GM20000 (cell line): ENCODE measurements at places on chromosomes 5 and 9.
A peak's percentile ranks its signal among the peaks of the same experiment; 100 is the strongest.

DNA sequence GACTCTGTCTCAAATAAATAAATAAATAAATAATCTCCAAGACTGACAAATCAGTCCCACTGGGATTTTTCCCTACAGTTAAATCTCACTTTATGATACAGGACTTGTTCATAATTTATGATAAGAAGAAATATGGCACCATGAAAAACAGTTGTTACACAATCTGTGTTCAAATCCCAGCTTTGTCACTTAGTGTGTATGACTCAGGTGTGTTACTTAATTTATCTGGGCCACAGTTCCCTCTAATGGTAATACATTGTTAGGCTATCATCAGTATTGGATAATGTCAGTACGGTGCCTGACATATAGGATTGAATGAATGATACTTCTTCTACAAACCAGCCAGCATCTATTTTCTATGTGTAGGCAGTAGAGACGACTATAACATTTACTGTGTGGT, 23.1 kb downstream of the SLC36A3 start:
- no peak for DNase-seq

- DNase-seq = no peak
These were observed 186.7 kb downstream of the KIAA0825 start for GRCh38 chr5:94431696-94432095.

DNA sequence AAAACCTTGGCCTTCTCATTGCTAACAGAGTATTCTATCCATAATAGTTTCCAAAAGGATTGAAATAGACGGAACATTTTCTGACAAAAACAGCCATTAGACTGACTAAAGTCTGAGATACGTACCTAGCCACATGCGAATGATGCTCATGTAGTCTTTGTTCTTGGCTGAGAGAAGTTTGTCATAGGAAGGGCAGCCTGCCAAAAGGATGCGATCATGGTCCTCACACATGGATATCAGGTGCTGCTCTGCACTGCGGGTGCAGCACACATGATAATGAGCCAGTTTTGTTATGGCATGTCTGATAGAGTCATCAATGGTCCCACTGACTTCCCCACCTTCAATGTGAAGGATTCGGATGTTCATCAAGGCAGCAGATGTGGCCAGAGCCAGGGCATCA, 12.3 kb downstream of the GNE start:
- no peak for DNase-seq

- no peak for DNase-seq
These were observed 726.1 kb downstream of the BRINP1 start for GRCh38 chr9:118643118-118643517.

- DNase-seq = no peak
These were observed 31.1 kb upstream of the MVB12B start for GRCh38 chr9:126295516-126295915.

- no peak for DNase-seq
These were observed 589.4 kb upstream of the FAM174A start for GRCh38 chr5:99945478-99946442.

GRCh38 chr9:100134731-100135130, 35.7 kb downstream of the INVS start:
- no peak for DNase-seq

GRCh38 chr5:34436761-34437501, 219.2 kb upstream of the RAI14 start:
- no peak for DNase-seq

DNA sequence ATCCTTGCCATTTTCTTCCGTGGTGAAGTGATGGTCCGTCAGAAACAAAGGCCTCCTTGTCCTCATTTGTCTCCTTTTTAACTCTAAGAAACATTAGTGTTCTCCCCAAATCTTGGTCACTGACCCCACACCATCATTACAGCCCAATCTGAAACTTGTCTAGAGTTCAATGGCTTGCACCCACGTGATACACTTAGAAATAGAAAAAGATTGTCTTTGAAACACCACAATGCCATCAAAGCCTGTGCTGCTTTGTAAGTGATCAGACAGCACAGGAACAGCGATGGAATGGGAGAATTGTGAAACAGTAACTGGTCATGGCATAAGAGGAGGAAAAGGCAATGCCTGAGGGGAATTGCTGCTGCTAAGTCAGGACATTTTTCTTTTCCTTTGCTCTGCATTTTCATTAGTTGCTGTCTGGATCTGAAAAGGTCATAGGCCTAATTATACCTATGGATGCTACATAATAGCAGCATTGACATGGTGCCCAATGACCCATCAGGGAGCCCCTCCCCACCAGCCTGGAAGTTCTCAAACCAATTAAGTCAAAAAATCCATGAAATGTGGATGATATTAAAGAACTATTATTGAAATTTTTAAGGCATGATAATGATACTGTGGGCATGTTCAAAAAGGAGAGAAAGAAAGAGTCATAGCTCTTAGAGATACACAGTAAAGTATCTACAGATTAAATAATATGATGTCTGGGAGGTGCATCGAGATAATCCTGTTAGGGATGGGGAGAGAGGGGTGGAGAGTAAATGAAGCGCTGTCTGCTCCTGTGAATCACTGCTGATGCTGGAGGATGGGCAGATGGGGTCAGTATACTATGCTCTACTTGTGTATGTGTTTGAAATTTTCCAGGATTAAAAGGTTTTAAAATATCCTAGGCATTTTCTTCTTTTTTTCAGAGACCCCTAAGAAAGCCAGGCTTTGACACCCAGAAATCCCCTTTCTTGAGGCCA, 83.6 kb downstream of the ENC1 start:
- DNase-seq = no peak

- no peak for DNase-seq
These were observed 84.8 kb downstream of the SLC1A3 start for GRCh38 chr5:36691226-36691625.

DNA sequence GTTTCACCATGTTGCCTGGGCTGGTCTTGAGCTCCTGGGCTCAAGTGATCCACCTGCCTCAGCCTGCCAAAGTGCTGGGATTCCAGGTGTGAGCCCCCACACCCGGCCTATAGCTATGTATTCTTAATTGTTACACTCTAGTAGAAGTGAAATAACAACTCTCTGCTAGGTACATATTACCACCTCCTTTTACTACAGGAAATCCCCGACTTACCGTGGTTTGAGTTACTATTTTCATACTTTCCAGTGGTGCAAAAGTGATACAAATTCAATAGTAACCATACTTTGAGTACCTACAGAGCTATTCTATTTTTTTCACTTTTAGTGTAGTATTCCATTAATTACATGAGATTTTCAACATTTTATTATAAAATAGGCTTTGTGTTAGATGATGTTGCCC, 719 bp downstream of the ARL14EPL start:
- DNase-seq = peak; percentile 13

DNA sequence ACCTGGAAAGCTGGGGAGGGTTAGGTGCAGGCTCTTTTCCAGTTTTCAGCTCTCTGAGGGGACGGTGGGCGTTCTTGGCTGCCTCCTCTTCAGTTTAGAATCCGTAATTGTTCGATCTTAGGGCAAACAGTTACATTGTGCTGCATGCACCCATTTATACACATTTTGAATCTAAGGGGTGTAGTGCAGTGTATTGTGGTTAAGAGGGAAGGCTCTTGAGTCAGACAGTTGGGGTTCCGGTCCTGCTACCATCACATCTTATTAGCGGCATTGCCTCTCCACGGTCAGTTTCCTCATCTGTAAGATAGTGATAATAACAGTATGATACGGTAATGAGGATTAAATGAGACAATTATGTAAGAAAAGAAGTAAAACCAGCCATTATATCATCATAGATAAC, 625 bp downstream of the EXOSC2 start:
- DNase-seq = no peak

DNA sequence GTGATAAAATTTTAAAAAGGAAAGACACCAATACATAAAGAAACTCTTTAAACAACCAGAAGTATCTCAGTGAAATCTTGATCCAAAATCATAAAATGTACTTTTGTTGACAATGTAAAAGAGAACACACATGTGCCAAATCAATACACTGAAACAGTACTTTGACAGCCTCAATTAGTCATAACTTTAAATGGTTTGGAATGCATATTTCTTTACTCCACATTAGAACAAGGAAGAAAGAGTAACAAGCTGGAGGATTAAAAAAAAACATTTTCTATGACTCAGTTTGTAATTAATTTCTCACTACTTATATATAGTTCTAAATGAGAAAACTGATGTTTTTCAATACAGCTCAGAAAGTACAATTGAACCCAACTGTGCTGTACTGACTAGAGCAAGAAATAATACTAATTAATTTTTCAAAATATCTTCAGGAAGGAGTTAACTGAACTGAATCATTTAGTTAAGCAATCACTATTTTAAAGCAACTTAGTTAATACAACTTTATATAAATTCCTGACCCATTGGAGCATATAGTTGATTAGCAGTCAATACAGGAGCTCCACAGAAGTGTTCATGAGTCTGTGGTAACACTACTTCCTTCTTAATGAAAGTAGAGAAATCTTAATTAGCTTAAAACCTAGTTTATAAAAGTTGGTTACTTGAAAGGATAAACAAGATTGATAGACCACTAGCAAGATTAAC, 101.0 kb downstream of the NR3C1 start:
- DNase-seq = no peak

- DNase-seq = no peak
These were observed 20.4 kb downstream of the ADAM19 start for GRCh38 chr5:157555037-157555640.

- no peak for DNase-seq
These were observed 21.8 kb downstream of the ENTREP1 start for GRCh38 chr9:69346596-69347390.

DNA sequence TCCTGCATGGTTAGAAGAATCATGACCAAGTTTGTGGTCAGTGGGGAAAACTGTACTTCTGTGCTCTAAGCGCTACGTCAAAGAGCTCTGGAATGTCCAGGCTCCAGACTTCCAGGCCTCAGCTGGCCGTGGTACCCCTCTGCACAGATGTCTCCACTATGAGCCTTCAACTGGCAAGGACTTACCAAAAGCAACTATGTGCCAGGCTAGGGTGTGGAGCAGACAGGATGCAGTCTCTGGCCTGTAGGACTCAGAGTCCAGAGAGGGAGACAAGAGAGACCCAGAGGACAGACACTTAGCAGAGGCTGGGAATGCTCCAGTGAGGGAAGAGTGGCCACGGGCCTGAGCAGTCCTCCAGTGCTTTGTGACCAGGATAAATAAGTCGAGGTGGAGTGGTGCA, 31.0 kb upstream of the TCF7 start:
- no peak for DNase-seq

GRCh38 chr9:82706786-82707185, 356.2 kb downstream of the RASEF start:
- no peak for DNase-seq

DNA sequence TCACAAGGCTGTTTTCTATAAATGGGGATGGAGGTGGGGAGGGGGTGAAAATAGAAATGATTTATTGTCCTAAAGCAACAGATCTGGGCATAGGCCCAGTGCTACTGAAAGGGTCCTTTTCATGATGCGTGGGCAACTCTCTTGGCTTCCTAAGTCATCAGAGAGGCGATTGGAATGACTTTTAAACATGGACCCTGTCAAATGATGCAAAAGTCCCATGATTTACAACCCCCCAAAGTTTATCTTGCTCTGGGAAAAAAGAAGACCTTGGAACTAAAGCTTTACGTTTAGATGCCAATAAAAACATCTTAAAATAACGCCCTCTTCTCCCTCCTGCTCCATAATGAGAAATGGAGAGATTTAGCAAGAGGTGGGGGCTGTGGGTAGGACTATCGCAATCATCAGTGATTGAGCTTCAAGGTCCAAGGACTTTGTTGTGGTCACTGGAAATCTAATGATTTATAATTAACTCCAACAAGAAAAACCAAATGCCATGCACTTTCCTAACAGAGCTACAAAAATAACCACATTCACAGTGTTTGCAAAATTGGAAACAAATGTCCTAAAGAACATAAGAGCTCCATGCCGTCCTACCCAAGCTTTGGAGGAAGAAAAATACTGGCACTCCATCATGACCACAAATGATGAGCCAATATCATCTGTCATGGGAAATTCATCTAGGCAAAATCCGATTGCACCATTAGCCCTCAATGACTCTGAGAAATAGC, 167.5 kb upstream of the CLINT1 start:
- no peak for DNase-seq

DNA sequence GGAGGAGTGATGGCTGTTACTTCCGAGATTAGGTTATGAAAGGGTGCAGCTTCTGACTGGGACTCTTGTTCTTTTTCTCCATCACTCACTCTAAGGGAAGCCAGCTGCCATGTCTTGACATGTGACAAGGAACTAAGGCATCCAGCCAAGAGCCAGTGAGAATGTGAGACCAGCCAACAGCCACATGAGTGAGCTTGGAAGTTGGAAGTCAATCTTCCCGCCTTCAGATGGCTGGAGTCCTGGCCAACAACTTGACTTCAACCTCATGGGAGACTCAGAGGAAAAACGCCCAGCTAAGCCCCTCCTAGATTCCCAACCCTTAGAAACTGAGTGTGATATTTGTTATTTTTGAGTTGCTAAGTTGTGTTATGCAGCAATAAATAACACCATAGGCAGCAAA, 201.1 kb downstream of the SNX18 start:
- DNase-seq = no peak

GRCh38 chr9:18893491-18893890, 139.5 kb downstream of the SAXO1 start:
- DNase-seq = no peak

GRCh38 chr9:113485761-113486115, 22.2 kb downstream of the RGS3 start:
- no peak for DNase-seq

DNA sequence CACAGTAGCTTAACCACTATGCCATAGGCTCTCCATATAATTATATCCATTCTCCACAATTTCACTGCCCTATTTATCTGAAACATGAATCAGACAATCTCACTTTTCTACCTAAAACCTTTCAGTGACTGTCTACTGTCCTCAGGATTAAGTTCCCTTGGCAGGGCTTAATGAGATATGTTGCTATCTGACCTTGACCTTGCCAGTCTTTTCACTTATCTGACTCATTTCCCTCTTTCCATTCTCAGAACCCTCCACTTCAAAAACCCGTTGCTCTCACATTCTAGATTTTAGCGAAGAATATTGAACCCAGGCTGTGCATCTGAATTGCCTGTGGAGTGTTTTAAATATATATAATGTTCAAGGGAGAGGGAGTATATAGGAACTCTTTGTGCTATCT, 452.1 kb upstream of the MPDZ start:
- DNase-seq = no peak

DNA sequence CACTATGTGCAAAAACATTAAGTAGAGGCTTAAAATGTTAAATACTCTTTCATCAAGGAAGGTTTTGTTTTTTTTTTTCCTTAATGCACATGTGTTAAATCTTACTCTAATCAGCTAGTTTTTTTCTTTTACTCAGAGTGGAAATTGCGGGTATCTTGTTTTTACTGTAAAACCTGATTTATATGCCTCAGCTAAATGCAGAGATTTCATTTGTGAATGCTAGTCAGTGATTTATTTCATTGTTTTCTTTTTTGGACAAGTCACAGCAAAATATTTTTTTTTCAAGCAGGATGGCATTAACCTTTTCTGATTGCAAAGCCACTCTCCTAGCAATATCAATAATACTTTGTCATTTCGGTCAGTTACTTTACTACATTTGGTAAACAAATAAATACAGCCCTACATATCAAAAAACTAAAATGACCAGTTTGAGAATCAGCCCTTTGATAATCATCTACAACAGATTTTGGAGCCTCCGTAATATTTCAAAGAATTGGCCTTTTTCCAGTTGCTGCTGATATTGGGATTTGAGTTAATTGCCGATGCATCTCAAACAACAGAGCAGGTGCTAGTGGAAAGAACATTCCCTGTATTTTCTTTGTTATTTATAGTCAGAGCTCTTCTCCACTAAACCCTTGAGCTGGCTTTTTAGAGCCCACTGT, 579.2 kb upstream of the ZNF608 start:
- no peak for DNase-seq
